Osteoblast (primary cell): ENCODE measurements at places on chromosomes 13 and 19.
A peak's percentile ranks its signal among the peaks of the same experiment; 100 is the strongest.

- DNase-seq: peak; percentile 65
Observed at GRCh38 chr13:42497798-42498197, 76.2 kb upstream of the TNFSF11 start.

DNA sequence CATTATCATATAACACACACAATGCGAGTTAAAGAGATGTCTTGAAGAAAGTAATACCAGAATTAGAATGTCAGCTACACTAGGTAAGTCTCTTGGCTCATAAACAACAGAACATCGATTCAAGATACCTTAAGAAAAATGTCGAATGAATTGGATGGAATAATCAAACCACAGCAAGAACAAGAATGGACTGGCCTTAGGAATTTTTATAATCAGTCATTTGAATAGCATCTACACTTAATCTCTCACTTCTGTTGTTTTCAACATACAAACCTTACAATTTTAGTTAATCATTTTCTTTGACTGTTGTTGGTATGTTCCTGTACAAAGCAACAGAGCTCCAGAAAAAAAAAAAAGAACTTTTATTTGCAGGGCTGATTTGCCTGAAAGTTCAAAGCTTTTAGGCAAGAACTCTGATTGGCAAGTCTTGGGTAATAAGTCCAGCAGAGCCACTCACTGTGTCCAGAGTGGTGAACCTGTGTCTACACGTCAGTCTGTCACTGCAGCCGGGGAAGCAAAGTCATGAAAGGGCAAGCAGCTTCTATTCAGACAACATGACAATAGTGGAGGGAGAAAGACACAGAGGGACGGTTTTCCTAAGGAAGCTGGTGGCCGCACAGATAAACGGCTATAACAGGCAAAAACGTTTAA, 1026.1 kb upstream of the MIR17HG start:
- no peak for DNase-seq

DNA sequence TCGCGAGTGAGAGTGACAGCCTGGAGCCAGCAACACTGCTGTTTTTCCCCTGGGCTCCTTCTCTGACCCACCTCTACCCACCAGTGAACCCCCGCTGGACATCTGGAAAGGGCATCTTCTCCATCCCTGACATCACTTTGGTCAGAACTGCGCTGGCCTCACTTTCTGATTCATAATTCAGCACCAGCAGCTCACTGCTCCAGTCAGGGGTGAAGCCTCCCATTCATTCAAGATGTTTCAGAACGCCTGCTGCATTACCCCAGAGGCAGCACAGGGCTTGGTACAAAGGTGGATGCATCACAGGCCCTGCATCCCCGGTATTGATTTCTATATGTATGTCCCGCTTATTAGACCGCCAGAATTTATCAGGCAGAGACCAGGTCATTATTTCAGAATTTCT, 182.8 kb upstream of the TSHZ3 start:
- DNase-seq: no peak

DNA sequence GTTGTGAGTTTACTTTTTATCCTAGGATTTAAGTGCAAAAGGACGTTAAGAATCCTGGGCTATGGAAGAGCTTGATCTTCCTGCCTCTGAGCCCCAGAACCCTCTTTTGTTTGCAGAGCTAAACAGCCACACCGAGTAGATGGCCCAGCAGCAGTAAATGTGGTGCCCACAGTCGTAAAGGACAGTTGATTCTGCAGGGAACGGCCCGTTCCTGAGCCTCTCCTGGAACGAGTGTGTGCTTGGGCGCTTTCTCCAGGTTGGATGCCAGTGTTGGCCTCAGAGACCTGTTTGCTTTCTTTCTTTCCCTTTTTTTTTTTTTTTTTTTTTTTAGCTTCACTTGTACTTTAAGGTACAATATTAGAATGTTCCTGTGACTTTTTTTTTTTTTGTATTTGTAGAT, 41.7 kb downstream of the SPATA13 start:
- DNase-seq: no peak

- DNase-seq: no peak
Observed at GRCh38 chr13:87614276-87614675, 56.9 kb upstream of the SLITRK5 start.
